ENCODE measurements at places on chromosomes 12 and 14. TPM values are rescaled to one million over a fixed set of nuclear protein-coding genes. Genes with fewer than 3 reads are reported as not detected.

EXOC5 gene
- 51.2 TPM for polyA plus RNA-seq

DNA sequence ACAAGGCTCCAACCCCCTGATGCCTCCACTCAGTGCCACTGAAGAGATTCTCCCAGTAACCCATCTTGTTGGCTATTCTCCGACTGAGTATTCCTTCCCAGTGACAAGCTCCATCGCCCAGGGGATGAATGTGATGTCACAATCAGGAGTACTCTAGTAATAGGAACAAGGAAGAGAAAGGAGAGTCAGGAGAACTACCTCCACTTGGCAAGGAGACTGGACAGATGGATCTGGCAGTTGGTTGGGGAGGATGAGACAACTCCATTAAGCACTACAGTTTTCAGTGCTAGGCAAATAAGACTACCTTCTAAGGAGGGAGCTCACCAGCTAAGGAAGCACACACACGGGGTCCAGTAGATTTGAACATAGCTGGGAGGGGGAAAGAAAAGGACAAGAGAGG, 5.3 kb downstream of the RNF41 start:
- no peak for DNase-seq

HOXC12 gene
- not detected for polyA plus RNA-seq

DNA sequence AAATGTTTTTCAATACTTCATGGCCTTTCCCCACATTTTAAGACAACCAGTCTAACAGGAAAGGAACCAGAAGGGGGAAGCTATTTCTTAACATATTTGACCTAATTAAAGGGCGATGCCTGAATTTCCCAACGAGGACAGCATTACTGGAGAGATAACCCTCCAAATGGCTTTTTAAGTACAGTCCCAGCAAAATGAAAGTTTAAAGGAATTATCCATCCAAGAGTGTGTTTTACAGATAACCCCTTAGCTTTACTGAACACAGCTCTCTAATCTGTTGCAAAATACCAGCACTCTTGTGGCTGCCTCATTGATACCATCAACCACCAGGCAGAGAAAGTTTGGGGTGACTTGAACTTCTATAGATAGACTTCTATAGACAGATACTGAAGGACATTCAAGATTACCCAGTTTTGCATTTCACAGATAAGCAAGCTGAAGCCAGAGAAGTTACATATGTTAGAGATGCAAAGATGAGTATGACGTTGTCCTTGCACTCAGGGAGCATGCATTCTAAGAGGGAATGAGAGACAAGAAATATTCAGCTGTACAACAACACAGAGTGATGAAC, 41.3 kb upstream of the DUSP6 start:
- no peak for DNase-seq

GRCh38 chr12:78759367-78759766, 105.2 kb upstream of the SYT1 start:
- no peak for DNase-seq

SRRM4 gene
- polyA plus RNA-seq, result 0.09 TPM

HCAR3 gene
- 0.07 TPM for polyA plus RNA-seq

DNA sequence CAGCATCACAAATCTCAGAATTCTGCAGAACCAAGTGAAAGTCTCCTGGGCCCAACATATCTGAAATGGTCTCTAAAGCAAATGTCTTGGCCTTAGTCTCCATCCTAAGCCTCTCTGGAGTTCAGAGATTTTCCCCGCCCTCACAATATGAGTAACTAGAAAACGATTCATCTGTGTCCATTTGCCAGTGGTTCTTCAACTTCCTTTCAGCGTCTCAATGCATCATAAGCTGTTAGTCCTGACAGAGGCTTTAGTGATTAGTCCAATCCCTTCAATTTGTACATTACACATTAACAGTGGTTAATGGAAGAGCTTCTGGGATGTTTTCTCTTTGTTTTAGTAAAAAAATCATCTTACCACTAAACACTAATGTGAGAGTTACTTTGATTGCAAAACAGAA, 17.4 kb downstream of the NPC2 start:
- DNase-seq, result no peak

DNA sequence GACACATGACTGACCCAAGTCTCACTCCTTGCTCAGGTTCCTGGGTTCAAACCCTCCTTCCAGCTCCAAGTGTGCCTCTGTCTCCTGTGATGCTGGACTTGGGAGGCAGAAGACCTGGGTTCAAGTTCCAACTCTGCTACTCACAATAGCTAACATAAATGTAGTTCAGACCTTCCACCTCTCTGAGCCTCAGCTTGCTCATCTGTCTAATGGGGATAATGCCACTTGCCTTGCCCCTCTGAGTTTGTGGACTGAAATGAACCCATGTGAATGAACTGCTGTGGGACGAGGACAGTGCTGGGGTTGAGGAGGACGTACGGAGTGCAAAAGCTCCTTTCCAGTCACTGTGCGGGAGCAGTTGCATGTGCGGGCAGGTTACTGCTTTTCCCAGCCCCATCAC, 40.9 kb downstream of the ACADS start:
- no peak for DNase-seq

STON2 gene
- 6.2 TPM for polyA plus RNA-seq
